ENCODE measurements at places on chromosomes 7 and 10. TPM values are rescaled to one million over a fixed set of nuclear protein-coding genes. Genes with fewer than 3 reads are reported as not detected.

- no peak for DNase-seq
Observed at GRCh38 chr10:124670849-124671248, 73.3 kb downstream of the FAM53B start.

GRCh38 chr7:37510043-37510634, 61.5 kb upstream of the ELMO1 start:
- peak; percentile 47 for DNase-seq

DNA sequence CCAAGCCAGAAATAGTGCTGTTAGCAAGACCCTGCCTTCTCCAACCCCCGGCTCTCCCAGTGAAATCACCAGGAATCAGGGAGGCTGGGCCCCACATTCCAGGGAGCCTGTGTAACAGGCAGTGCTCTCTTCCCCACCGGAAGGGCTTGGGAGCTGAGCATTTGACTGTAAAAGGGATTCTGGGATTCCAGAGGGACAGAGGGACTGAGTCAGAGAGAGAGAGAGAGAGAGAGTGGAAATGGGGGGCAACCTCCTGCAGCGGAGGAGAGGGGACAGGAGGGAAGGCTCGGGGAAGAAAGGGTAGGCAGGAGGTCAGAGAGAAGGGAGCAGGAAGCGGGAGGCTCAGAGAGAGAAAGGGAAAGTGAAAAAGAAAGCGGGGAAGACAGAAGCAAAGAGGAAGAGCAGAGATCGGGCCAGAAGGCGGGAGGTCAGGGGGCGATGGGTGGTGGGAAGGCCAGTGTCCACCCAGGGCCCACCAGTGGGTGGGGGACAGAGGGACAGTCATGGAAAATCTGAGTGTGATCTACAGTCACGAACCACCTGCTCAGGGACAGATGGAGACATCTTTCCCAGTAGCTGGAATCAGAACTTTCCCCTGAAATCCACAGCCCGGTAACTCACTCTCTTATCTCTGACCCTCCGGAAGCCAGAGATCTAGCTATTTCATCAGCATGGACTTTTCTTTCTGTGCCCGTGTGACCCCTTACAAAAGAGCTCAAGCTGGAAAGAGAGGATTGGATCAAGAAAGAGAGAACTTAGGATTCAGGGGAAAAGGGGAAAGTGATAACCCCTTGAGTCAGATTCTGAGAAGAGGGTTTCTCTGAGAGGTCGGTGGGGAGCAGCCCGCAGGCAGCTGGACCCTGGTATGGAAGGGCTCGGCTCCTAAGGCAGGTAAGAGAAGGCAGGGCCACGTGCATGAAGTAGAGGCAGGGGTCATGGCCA, 4.6 kb upstream of the SERPINE1 start:
- peak; percentile 65 for DNase-seq

GRCh38 chr10:131559450-131559911, 248.0 kb upstream of the TCERG1L start:
- DNase-seq, result no peak

GRCh38 chr7:2950578-2950977, 93.1 kb downstream of the CARD11 start:
- no peak for DNase-seq

Gene WEE2
- total RNA-seq, result 0.03 TPM

Gene PKD2L1
- not detected for total RNA-seq
